SW 1271 (cell line): ENCODE measurements at places on chromosomes 2 and 18.
A peak's percentile ranks its signal among the peaks of the same experiment; 100 is the strongest.

DNA sequence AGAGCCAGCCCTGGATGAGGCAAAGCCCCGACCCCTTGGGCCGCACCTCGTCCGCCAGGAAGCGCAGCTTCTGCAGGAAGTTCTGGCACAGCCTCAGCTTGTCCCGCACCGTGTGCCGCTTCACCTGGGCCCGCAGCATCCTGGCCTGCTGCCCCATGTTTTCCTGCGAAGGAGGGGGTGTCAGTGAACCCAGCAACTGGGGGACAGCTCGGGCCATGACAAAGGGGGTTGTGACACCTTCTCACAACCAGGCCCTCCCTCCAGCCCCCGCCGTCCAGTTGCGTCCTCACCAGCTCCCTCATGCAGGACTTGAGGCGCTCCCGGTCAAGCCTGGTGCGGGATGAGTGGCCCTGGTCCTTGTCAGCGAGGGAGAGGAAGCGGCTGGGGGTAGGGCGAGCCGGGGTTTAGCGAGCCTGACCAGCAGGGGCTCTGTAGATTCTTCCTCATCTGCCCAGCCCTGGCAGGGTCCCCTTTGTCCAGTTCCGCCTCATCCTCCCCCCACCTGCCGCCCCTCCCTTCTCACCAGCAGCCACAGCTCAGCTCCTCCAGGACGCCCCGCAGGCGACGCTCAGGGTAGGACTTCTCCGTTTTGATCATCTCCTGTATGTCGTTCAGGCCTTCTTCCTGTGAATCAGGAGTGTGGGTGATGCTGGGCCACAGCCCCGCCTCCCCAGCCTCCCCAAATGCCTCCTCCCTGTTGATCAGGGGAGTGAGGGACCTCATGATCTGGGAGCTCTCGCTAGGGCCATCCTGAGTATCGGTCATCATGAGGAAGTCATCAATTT, 606 bp downstream of the OTOF start:
- DNase-seq = no peak

DNA sequence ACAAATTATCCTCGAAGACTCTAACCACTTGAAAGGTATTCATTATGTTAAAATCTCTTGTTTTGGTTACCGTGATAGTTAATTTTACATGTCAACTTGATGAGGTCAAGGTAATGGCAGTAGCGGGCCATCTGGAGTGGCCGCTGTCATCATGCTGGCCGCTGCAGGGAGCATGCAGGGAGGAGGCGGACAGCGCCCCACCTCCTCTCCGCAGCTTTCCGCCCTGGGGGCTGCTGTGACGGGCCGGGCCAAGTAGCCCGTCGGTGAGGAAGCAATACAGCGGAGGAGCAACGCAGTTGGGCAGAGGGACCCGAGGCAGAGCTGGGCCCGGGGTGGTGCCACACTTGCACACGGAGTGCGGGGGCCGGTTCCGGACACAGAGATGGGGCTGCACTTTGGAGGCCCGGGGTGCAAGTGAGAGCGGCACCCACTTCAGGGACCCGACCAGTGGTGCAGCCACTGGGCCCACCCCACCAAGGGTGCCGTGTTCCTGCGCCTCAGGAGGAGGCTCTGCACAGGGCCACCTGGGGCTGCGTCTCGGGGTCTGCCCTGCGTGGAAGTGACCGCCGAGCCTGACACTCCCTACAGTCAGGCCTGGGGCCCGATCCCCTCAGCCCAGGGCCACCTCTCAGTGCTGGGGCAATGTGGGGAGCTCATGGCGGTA, 452.4 kb downstream of the LRATD1 start:
- no peak for DNase-seq

GRCh38 chr2:238345297-238345968, 25.1 kb downstream of the TRAF3IP1 start:
- DNase-seq = no peak

- no peak for DNase-seq
These were observed 286.2 kb upstream of the EPC2 start for GRCh38 chr2:148358375-148358774.

- no peak for DNase-seq
These were observed 63.7 kb upstream of the ZCCHC2 start for GRCh38 chr18:62458868-62459716.

DNA sequence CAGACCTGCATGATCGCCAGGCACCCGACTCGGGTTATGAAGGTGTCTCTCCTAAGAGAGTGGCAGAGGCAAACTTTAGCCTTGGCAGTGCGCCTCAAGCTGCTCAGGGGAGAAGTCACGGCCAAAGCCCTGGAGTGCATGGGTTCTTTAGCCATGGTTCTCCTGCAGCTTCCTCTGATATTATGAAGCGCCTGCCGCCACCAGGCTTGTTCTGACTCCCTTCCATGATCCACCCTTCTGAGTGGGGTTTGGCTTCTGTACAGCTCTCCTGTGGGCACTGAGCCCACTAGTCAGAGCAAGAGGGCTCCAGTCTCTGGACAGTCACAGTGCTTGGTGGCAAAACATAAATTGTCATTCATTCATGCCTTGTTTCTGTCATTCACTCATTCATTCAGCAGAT, 25.9 kb upstream of the TMBIM1 start:
- no peak for DNase-seq

DNA sequence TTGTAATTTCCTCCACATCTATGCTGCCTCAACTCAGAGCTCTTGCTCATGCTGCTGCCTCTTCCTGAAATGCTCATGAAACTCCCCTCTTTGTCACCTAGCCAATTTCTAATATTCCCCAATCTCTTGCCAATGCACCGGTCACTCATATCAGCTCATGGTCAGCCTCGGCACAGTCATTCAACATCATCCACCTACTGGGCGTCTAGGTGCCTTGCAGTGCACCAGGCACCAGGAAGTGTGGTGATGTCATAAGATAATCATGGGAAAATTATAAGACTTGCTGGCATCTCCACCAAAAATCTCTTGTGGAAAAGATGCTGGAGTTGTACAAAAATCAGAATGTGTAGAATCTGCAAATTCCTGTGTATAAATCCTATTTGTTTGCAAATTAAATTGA, 52.6 kb upstream of the RAB27B start:
- DNase-seq = peak; percentile 54

DNA sequence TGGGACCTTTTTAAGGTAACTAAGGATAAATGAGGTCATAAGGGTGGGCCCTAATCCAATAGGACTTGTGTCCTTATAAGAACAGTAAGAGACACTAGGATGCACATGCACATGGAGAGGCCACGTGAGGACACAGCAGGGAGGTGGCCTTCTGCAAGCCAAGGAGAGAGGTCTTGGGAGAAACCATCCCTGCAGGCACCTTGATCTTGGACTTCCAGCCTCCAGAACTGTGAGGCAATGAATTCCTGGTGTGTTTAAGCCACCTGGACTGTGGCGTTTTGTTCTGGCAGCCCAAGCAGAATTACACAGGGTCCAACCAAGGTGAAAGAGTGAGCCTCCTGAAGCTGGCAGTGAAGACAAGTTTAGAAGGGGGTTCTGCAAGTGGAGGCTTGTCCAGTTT, 89.6 kb upstream of the IL1R2 start:
- DNase-seq = no peak

- DNase-seq = no peak
These were observed 9.1 kb upstream of the PLCL1 start for GRCh38 chr2:197795277-197795676.

GRCh38 chr2:138441916-138442315, 59.7 kb upstream of the SPOPL start:
- no peak for DNase-seq

DNA sequence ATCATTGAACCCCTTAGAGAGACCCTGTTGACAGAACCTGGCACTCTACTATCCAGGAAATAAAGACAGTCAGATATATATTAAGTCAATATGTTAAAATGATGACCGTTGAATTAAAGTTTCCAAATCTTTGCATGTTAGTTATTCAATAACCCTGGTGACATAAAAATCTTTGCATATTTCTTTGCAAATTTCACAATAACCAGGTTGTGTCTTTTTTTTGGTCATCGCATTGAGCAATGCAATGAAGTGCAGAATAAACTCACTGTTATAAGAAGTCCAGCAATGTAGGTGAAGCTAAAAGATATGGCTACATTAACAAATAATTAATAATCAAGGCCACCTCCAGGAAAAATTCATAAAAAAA, 596.9 kb downstream of the NYAP2 start:
- DNase-seq = no peak

DNA sequence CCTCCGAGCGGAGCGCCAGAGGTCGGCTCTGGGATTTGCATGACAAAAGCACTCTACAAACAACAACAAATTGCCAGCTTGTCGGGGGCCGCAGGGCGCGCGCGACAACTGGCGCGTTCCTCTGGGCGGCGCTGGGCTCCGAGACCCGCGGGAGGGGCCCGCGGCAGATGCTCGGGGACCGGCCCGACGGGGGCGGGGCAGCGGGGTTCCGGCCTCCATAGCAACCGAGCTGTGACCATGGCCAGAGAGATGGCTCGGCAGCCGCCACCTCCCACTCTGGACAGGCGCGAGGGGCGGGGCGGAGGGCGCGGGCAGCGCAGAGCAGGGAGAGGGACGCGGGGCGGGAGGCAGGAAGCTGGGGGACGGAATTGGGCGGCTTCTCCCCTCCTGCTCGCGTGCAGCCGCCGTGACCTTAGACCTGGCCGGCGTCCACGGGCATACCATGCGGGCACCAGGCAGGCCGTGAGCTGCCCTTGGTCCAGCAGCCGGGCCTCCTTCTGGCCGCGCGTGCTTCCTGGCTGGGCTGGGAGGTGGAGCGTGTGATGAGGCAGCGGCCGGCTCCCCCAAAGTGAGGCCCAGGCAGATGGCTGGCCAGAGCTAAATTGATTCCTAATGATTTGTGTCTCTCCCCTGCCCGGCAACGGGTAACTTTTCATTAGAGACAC, 171.5 kb downstream of the CELF4 start:
- peak; percentile 58 for DNase-seq

DNA sequence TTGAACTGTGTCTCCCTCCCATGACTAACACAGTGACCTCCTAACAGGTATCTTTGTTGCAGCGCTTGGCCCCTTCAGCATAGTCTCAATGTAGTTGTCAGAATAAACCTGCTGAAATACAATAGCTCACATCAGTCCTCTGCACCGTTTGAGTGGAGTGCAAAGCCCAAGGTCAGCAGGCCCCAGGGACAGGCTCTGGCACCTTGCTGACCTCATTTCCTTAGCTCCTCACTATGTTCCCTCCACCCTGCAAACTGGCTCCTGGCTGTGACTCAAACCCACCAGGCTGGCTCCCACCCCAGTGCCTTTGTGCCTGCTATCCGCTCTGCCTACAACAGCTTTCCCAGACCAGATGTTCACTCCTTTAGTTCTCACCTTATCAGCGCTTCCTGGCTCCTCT, 146.7 kb downstream of the LRATD1 start:
- DNase-seq = no peak

- no peak for DNase-seq
These were observed 546.0 kb downstream of the ZNF804A start for GRCh38 chr2:185144159-185144919.

DNA sequence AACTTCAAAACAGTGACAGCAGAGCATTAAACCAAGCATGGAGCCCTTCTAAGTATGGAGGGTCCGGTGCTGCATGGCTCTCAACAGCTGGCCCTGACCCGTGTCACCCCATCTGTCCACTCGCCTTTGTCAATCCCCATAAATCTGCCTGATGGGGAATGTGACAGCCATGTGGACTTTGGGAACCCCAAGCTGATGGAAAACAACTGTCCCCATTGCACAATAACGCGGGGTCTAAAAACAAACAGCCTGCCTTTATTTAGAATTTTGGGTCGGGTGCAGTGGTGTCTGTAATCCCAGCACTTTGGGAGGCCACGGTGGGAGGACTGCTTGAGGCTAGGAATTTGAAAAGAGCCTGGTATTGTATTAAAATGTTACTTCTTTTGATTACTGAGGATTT, 17.1 kb upstream of the THADA start:
- no peak for DNase-seq

- no peak for DNase-seq
These were observed 6.3 kb upstream of the MYOM1 start for GRCh38 chr18:3226048-3226447.

DNA sequence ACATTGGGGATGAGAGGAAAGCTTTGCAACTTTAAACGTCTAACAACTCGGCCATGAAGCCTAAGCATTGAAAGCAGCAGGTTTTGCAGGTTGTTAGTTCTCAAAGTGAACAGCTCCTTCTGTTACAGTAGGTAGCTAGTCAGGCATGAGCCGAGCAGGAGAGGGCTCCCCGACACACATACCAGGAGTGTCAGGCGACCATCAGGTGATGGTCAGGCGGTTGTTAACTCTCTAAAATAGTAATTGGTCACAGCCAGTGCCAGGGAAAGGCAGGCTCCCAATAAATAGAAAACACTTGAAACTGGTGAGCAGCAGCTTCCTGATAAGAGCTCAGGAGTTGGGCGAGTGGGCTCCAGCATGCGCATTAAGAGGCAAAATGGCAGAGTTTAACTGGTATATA, 53.5 kb upstream of the DAPL1 start:
- DNase-seq = no peak

DNA sequence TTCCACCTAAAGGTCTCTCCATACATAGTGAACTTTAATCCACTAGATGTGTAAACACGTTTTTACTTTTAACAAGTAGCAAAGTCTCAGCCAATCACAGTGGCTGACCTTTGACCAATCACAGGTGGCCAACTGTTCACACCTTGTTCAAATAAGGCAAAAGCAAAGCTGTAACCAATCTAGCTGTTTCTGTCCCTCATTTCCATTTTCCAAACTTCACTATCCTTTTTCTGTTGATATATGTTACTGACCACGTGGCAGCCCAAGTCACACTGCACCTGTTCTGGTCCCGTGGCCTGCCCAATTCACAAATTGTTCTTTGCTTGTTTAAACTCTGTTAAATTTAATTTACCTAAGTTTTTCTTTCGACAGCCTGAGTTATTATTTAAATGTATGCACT, 393.5 kb upstream of the NETO1 start:
- no peak for DNase-seq

GRCh38 chr2:17571681-17572080, 31.2 kb downstream of the VSNL1 start:
- no peak for DNase-seq

- DNase-seq = no peak
These were observed 26.7 kb downstream of the CIB4 start for GRCh38 chr2:26614216-26615138.

- DNase-seq = no peak
These were observed 53.1 kb downstream of the MCFD2 start for GRCh38 chr2:46862514-46862913.

DNA sequence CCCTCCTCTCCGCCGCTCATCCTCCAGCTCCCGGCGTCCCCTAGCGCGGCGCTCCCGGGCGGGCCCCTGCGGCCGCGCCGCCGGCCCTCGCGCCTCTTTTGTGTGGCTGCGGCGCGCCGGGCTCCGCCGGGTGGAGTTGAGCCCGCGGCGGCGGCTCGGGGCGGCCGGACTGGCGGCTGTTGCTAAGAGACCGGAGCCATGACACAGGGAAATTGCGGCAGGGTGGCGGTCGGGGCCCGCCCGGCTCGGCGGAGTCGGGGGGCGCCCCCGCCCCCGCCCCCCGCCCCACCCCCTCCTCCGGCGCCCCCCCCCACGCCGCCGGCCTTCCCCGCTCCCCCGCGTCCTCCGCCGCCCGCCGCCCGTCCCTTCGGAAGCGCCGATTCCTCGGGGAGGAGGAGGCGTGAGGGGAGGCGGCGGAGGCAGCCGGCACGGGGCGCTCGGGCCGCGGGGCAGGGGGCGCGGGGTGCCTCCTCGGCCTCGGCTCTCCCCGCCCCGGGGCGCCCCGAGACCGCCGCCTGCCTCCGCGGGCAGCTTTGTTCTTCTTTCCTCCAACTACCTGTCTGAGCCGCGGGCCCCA, at the start of gene TMEM200C:
Gene TMEM200C (minus strand): TSS at position 224 of the 577 bp plus-strand sequence. CDS start 3,459 bp downstream, outside the sequence.
- no peak for DNase-seq

GRCh38 chr2:48940606-48941005, 185.1 kb upstream of the LHCGR start:
- no peak for DNase-seq

GRCh38 chr2:25109822-25110221, 58.6 kb downstream of the POMC start:
- DNase-seq = no peak
